ENCODE measurements at places on chromosomes 4 and X.

DNA sequence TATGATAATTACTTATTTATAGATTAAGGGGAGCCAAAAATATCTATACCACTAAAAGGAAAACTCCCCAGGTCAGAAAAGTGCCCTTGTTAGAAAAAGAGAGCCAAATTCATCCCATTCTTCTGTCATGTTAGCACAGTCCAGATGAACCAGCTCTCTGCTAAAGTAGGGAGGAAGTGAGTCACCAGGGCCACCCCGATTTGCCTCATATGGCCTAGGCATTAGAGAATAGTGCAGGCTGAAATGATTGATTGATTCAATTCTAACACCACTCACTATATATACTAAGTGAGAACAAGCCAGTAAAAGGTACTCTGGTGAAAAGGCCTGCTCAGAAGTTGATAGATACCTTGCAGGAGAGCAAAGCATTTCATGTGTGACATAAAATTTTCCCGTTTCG, 94.5 kb downstream of the SRPX start:
- no peak for DNase-seq

- no peak for DNase-seq
Observed at GRCh38 chr4:187183346-187183745, 459.7 kb upstream of the FAT1 start.

DNA sequence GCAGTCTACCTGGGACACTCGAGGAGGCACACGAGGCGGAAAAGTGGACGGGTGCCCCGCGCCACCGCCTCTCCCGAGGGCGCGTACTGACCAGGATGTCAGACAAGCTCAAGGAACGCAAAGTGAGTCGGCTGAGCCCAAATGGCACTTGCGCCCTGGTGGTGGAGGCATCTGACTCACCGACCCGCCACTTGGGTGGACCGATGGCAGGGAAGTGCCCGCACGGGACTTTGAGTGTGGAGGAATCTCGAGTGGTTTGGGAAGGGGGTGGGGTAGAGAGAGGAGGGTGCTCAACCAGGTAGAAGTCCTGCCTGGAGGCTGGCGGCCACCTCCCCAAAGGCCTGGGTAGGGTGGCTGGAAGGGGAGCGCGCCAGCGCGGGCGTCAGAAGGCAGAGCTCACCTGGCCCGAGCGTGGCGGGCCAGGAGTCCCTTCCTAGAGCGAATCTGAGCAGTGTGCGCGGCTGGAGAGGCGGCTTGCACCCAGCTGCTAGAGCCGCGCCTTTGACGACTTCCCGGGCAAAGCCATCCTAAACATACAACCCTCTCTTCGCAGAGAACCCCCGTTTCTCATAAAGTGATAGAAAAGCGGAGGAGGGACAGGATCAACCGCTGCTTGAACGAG, 655 bp downstream of the HELT start:
- no peak for DNase-seq

DNA sequence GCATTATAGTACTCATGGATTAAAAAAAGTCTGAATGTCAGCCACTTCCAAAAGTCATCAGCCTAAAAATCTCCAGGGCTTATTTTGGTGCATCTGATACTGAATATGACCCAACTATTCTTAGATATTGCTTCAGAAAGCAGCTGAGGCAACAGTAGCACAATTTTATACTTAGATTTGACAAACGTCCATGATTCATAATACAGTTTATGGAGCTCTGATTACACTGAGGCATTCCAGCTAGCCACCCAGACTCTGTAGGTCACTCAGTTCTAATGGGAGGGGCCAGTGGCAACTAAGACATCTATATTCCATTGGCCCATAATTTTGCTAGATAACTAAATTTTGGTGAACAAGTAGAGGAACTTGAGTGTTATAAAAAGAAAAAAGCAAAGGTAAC, 10.3 kb downstream of the SPATA4 start:
- no peak for DNase-seq

- DNase-seq: no peak
Observed at GRCh38 chr4:176439611-176440010, 119.8 kb downstream of the SPCS3 start.

GRCh38 chr4:13143222-13144070, 340.7 kb downstream of the RAB28 start:
- DNase-seq: no peak

- DNase-seq: no peak
Observed at GRCh38 chr4:126448086-126448845, 1133.5 kb downstream of the FAT4 start.

- DNase-seq: no peak
Observed at GRCh38 chrX:45851434-45851991, 650.8 kb upstream of the DIPK2B start.

DNA sequence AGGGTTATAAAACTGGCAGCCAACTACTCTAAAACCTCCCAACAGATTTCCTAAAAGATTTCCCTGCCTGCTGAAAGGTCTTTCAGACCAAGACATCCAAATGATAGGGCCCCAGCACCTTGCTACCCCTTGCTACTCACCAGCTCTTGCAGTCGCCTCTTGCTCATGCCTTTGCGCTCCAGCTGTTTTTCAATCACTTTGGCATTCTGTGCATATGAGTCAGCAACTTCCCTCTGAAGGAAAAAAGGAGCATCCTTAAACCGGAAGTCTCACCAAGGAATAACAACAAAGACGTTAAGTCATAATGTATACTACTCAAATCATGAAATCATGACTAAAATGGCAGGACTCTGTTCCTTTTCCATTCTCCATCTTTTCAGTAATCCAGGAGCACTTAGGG, 24.0 kb downstream of the STEEP1 start:
- DNase-seq: no peak

GRCh38 chrX:54043056-54043455, 1.2 kb downstream of the PHF8 start:
- DNase-seq: no peak

- peak; percentile 92 for DNase-seq
Observed at GRCh38 chr4:48603366-48604003, 113.4 kb downstream of the ZAR1 start.

- DNase-seq: no peak
Observed at GRCh38 chr4:47195706-47196105, 164.3 kb downstream of the GABRB1 start.

- no peak for DNase-seq
Observed at GRCh38 chr4:138958519-138958918, 57.1 kb upstream of the NOCT start.

GRCh38 chr4:16255730-16256129, 29.5 kb upstream of the TAPT1 start:
- DNase-seq: no peak

DNA sequence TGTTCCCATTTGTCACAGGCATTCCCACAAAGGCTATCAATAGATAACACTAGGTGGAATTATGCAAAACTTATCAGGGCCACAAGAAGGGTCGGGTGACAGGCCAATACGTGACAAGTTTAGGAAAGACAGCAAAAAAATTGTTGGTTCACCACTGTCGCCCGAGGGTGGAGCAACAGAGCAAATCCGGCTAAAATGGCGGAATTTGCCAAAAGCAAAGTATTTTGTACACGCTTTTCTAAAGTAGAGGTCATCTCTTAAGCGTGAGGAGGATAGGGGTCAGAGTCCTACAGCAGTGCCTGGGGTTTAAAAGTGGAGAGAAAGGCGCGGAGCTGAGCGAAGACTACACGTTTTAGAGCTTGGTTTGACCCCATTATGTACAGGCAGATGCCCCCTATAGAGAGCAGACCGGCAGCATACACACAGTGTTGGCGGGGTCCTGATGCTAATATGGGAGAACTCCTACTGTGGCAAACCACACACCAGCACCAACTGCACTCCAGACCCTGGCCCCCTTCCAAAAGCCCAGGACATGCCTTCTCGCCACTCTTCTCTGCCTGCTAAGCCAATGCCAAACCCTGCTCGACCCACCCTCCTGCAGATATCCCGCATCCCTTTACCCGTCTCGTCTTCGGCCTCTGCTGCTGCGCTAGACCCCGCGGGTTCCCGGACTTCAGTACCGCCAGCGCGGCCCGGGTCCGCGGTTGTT, 733 bp downstream of the CCNA2 start:
- no peak for DNase-seq

DNA sequence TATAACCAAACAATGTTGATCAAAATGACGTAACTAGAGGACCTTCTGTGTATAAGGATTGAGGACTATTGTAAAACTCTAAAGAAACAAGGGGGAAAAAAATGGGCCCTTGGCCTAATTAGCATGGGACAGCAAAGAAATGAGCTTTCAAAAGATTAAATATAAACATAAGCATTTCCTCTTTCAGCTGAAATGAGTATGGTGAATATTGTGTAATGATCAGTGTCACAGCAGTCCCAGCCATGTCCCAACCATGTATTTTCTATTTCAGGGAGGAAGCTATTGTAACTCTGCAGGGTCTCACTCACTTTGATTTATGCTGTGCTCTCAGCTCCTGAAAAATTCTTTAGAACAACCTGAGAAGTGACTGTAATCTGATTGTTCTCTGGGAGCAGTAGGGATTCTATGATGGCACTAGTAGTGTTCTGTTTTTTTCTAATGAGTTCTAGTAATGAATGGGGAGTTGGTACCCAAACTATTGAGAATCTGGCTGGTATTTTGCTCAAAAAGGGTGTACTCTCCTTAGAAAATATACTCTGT, 25.8 kb downstream of the ANXA10 start:
- DNase-seq: no peak

GRCh38 chr4:56979421-56980072, 851 bp downstream of the POLR2B start:
- DNase-seq: no peak

GRCh38 chr4:41125558-41126311, 88.6 kb downstream of the APBB2 start:
- no peak for DNase-seq

- no peak for DNase-seq
Observed at GRCh38 chr4:85367815-85368214, 107.1 kb upstream of the ARHGAP24 start.

DNA sequence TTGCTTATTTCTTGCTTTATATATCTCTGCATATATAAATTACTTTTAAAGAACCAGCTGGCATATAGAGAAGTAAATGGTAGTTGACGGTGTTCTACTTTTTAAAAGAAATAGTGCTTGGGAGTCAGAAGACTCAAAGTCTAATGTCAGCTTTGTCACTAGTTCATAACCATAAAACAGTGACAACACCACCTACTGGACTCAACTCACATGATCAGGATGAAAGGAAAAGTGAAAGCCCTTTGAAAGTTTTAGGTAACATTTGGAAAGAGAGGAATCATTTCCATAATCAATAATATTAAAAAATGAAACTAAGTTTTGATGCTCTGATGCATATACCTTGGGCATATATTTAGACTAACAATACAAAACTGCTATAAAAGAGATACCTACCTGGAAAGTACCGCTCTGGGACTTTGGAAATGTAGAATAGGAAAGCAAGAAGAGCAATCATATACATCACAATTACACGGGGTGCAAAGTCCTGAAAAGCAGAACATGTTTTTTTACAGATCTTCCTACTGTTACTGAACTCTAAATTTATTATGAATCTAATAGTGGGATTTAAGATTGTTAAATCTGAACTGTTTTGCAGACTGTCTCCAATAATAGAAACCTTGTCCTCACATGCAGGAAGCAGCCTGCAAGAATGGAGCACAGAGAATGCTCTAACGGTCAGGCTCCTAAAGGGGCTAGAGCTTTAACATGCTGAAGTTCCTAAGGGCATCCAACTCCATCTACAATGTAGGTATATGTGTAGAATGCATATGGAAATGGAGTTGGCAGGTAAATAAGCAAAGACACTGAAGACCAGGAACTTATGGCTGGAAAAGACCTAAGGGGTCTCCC, 15.6 kb downstream of the PAQR3 start:
- DNase-seq: no peak

DNA sequence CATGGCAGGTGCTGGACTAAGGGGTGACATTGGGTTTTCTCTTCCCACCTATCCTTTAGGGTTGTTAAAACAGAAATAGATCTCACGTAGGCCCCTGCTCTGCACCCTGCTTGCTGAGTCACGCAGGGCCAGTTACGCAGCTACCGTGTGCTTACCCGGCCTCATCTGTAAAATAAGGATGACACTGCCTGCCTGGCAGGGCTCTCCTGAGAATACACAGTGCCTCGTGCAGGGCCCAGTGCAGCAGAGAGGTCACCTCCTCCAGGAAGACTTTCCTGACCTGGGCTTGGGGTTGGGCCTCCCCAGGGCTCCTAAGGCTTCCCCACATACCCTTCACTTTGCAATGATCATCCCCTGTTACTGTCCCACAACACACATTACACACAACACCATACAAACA, 33.6 kb upstream of the JAKMIP1 start:
- no peak for DNase-seq

- no peak for DNase-seq
Observed at GRCh38 chrX:37998586-37999262, 7.6 kb upstream of the SYTL5 start.

GRCh38 chr4:136806844-136807243, 725.5 kb downstream of the PCDH18 start:
- DNase-seq: no peak

DNA sequence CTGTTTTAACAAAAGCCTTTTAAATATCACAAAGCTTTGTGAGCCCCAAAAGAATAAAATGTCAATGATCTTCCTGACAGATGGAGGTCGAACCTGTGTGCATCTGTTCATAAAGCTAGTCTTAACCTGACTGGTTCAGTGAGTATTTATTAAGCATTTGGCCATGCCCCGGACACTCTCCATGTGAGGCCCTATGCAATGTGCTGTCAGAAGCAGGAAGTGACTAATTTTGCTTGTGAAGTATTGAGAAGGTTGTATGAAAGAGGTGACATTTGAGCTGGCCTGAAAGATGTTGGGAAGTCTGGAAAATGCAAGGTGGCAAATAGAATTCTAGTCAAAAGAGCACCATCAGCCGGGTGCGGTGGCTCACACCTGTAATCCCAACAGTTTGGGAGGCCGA, 171.4 kb downstream of the MSL3 start:
- DNase-seq: no peak

DNA sequence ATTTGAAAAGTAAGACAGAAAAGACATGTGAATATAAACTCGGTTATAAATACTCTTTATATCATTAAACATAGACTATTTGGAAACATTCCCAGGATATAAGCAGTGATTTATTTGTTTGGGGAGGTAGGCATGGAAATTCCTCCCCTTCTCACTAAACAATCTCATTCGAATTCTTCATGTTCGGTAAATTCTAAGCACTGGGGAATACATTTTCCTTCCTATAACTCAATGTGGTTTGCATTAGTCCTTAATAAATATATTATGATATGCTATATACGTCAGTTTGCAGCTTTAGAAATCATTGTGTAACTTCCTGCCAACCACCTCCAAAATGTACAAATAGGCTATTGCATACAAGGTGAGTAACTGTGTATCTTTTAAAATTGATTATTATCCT, 99.6 kb downstream of the UGT8 start:
- DNase-seq: no peak
